HS-5 (cell line): ENCODE measurements at places on chromosomes 2 and 18.
A peak's percentile ranks its signal among the peaks of the same experiment; 100 is the strongest.

DNA sequence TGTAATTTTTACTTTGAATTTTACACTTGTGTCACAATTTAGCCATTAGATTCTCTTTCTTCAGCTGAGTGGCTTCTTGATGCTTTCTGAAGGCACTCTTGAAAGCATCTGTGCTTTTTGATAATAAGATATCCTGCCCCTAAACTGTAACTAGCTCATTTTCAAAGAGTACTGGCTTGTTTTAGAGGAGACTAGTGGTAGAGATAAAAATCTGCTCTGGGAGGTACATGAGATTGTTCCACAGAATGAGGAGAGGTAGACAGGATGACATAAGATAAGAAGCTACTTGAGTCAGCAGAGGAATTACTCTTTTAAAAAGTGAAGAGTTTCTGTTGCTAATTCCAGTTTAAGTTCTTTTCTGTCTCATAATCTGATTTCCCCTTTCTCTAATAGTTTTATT lies 10.6 kb downstream of the PLEKHB2 start:
- DNase-seq = no peak

- DNase-seq = no peak
These were observed 16.6 kb upstream of the SPOPL start for GRCh38 chr2:138485019-138485418.

GRCh38 chr2:210833403-210833802 lies 277.0 kb downstream of the CPS1 start:
- DNase-seq = no peak

- DNase-seq = no peak
These were observed 99.5 kb downstream of the FHOD3 start for GRCh38 chr18:36397033-36397432.

- peak; percentile 48 for DNase-seq
These were observed 12.0 kb downstream of the KCNK3 start for GRCh38 chr2:26704441-26704977.

DNA sequence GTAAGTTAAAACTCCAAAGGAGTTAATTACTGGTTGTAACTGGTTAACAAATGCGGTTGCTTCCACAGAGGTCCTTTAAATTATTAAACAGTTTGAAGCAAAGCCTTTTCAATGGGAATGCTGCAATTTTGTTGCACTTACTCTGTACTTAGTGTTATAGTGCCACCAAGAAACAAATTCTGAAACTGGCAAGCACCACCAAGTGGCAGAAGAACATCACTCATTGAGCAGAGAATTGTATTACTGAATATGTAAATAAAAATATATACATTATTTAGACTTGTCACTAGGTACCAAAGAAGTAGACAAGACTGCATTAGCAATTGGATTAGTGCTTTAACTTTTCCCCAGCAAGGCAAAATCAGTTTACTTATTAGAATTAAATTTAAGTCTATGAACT lies 2.6 kb upstream of the TMEFF2 start:
- peak; percentile 16 for DNase-seq

DNA sequence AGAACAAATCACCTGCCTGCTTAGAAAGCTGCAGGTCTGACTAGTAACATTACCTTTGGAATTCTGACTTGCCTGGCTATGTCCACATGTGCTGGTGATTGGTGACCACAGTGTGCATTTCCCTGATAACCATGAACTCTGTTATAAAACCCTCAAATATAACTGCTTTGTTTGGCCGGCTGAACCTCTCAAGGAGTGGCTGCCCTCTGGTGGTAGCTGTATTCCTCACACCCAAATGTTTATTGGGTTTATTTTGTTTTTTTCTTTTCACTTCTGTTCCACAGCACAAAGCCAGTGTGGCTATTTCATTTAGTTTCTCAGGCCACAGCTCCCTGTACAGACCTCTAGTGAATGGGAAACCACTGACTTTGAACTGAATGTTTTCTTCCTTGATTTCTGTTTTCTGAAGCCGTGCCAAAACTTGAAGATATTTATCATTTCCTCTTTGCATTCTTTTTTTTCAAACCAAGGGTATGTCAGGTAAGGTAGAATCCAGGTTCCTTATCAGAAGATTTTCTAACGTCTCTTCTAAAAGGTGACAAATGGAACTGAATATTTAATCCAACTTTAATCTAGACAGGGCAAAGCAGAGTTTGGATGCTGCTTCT lies 549.0 kb upstream of the VRK2 start:
- DNase-seq = peak; percentile 24

- DNase-seq = no peak
These were observed 59.7 kb upstream of the TMEFF2 start for GRCh38 chr2:192254444-192254843.

DNA sequence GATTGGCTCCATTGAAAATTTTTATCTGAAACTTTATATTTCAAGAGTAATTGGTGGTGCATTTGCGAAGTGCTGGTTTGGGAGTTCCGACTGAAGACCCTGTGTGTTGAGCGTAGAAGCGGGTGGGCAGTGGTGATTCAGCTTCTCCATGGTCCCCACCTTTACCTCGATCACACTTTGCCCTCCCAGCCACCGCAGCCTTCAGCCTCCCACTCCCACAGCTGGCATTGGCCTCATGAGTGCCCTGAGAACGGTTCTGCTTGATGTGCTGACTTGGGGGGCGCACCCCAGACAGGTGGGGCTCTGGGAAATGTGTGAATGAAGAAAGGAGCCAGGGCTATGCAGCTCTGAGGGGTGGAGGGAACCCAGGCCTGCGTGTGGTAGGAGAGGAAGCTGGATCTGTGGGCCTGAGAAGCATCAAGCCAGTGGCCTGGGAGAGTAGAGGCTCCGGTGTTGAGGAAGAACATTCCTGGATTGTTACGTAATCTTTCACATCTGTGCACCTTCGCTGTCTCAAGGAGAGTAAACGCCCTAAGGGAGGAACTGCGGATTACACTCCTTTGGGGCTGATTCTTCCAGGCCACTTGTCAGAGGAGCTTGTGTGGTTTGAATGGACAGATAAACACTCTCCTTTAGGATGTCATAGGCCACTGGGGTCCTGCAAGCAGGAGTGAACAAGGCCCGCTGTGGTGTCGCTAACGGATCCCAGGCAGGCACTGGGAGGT lies 83.8 kb downstream of the NPAS2 start:
- DNase-seq = peak; percentile 33

DNA sequence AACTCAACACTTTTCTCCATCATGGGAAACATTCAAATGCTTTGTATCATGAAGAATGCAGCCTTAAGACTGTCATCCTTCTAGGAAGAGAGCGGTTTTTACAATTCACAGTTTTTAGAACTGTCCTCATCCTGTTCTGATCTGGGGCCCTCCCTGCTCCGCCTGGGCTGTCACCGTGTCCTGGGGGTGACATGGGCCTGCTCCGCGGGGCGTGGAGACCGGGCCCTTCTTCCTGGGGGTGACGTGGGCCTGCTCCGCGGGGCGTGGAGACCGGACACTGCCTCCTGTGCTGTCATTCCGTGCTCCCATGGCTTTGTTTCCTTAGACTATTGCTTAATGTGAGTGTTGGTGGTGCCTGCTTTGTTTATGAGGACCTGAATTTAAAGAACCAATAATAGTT lies 122.8 kb downstream of the TMEM18 start:
- DNase-seq = no peak
